Testis (tissue), 5 donors: ENCODE measurements at places on chromosomes 1 and 21. TPM values are rescaled to one million over a fixed set of nuclear protein-coding genes. Genes with fewer than 3 reads are reported as not detected.

NPR1 gene
- 2.5 TPM for total RNA-seq

DNA sequence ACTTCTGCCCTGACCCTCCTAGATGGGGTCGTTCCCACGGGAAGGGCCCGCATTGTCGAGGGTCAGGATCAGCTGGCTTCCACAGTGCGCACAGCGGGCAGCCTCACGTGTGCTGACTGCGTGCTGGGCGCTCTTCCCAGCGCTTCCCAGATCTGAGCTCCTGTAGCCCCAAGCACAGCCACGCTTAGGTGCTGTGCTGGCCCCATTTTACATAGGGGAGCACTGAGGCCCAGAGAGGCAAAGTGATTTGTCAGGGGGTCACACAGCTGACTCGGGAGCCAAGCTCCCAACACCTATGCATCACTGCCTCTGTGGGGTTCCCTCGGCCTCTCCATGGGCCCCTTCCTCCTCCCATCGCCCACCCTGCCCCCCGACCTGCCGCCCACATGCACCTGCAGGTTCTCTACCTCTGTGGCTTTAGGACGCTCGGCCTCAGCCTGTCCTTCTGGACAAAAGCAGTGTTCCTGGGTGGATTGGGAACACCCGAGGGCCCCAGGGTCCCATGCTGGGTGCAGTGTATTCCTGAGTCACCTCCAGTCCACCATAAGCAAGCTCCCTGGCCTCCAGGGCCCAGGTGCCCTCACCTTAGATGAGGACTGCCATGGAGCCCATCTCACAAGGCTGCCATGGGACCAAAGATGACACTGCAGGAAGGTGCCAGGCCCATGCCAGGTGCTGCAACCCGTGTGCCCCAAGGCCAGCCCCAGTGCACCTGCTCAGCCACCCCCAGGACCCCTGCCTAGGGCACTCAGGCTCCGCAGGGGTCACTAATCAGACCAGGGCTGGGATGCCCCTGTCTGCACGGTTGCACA, 23.3 kb downstream of the TFF3 start:
- no peaks in the 10 kb centered on the region for H3K36me3 ChIP-seq
- H3K27ac ChIP-seq = no peak overlapping the region
- no peaks in the 10 kb centered on the region for H3K27me3 ChIP-seq
- no peak overlapping the region for H3K4me3 ChIP-seq
- DNase-seq = no peak

- H3K4me1 ChIP-seq = no peaks in the 10 kb centered on the region
- H3K4me3 ChIP-seq = no peak overlapping the region
- no peak for DNase-seq
- H3K27me3 ChIP-seq = no peaks in the 10 kb centered on the region
- H3K36me3 ChIP-seq = no peaks in the 10 kb centered on the region
These were observed 11.4 kb upstream of the PRPF3 start for GRCh38 chr1:150309758-150310508.

- no peak for DNase-seq
- H3K36me3 ChIP-seq = no peaks in the 10 kb centered on the region
- H3K4me1 ChIP-seq = no peaks in the 10 kb centered on the region
These were observed 26.5 kb downstream of the HRNR start for GRCh38 chr1:152197361-152197941.

DNA sequence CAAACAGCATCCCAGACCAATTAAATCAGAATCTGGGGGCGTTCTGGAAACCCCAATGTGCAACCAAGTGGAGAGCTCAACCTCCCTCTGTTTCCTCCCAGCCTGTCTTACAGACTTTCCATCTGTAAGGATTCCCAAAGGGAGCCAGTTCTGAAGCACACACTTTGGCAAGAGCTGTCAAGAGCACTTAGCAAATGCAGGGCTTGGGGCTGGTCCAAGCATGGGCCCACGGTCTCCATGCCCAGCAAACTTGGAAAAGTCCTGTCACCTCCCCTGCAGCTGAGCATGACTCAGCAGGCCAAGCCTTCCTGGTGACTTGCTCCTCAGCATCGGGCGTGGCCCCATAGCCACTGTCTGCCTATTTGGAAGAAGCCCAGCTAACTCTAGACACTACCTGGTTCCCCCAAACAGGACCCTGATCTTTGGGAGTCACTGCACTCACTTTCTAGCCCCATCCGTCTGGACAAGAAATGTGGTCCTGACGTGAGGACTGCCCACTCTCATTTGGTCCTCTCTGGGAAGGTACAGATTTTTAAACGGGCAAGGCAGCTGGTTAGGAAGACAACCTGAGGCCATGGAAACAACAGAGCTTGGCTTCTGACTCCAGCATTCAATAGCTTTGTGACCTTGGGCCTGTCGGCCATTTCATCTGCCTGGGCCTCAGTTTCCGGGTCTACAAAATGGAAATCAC, 16.9 kb downstream of the SLC2A1 start:
- H3K27ac ChIP-seq = peak overlapping the region; percentile 3
- no peaks in the 10 kb centered on the region for H3K27me3 ChIP-seq
- no peaks in the 10 kb centered on the region for H3K36me3 ChIP-seq
- no peak overlapping the region for H3K4me3 ChIP-seq
